ENCODE measurements at places on chromosomes 3 and 15.
A peak's percentile ranks its signal among the peaks of the same experiment; 100 is the strongest.

DNA sequence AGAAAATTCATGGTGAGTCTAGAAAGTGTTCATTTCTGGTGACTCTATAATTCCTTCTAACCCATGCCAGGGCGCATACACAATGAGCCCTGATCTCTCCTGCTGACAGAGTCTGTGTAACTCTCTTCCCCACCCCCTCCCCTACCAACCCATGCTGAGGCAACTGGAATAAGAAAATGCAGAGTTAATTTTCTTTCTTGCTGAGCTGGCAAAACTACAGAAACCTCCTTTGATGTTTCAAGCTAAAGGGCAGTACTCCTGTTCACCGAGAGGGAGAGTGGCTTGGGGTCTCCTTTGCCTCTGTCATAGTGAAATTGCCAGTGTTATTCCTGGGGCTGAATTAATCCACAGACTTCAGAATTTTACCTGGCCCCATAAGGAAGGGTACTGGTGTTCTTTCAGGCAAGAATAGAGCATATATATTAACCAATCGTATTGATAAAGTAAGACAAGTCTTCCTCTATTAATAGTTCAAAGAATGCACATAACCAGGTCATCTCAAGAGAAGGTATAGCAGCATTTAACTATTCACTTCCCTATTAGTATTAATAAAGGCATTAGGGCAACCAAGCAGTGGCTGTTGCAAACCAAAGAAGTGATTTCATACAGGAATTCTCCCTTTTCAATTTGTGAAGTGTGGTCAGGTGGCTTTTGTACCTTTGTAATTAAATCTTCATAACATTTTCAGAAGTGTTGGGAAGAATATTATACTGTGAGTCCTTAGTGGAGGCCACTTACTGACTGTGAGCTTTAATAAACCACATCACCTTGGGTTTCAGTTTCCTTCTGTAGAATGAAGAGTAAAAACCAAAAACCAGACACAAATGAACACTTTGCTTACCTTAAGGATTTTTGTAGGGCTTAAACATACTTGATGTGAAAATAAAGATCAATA lies 4.1 kb downstream of the GAP43 start:
- no peak for DNase-seq

GRCh38 chr3:100136921-100137320 lies 22.6 kb upstream of the FILIP1L start:
- no peak for DNase-seq

- no peak for DNase-seq
Observed at GRCh38 chr3:175018946-175019727, 160.0 kb downstream of the NAALADL2 start.

- DNase-seq: no peak
Observed at GRCh38 chr15:25761971-25762662, 101.0 kb downstream of the ATP10A start.

DNA sequence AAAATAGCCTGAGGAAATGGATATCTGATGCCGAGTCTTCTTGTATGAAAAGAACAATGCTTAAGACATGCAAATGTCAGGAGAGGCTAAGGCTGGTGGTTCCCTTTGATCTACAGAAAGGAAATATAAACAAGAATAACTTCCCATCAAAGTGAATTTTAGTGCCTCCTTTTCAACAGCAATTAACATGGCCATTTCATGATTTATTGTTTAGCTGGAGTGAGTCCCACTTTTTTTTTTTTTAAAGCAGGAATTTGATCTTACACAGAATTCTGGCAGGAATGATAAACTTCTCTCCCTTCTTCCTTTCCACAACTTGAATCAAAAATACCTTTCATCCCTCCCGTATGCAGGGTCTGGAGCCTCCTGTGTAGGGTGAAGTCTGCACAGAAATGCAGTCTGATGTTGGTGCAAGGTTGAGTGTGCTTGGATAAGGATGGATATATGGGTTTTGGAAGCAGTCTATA lies 287.0 kb downstream of the MEX3B start:
- DNase-seq: no peak

DNA sequence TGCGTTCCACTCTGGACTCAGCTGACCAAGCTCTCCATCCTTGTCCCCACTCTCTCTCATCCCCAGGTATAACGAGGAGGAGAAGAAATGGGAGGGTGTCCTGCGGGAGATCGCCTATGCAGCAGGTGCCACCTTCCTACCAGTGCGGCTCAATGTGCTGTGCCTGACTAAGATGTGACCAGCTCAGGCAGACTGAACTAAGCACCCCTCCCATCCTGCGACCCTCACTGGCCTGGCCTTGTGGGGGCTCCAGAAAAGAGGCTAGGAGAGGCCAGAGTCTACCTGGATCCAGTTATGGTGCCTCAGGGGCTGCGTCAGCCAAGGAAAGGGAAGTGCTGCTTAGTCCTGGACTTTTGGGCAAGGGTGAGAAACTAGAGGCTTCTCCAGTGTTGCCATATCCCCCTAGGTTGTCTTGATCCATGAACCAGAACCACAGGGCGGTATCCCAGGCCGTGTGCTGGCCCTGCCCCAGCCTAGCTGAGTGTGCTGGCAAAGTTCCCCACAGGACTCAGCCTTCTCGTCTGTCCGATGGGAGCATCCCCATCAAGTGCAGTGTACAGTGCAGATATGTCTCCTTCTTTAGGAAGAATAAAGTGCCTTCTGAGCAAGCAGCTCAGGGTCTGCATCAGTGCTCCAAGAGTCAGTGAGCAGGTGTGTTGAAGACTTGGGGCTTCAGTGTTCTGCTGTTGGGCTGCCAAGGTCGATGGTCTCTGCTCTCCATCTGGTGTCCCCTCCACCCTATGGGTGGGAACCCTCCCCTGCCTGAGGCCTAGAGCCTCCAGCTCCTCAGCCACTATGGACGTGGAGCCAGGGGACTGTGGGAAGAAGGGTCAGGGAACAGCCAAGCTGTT lies 6.7 kb downstream of the KLHL40 start:
- DNase-seq: no peak

DNA sequence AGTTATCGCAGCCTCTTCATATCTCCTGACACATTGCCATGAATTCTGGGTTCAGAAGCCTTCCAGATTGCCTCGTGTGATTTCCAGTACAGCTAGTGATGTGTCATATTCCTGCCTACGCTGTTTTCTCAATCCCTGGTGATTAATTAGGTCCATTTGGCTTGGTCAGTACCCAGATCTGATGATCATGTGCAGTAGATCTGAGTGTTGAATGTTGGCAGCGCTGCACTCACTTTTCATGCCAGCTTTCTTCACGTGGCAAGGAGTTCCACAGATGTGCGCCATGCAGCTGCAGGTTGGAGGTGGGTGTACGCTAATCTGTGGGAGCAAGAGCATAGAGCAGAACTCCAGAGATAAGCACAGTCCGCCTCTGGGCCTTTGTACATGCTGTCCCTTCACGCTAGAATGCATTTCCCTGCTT lies 86.9 kb upstream of the COL6A5 start:
- DNase-seq: no peak

DNA sequence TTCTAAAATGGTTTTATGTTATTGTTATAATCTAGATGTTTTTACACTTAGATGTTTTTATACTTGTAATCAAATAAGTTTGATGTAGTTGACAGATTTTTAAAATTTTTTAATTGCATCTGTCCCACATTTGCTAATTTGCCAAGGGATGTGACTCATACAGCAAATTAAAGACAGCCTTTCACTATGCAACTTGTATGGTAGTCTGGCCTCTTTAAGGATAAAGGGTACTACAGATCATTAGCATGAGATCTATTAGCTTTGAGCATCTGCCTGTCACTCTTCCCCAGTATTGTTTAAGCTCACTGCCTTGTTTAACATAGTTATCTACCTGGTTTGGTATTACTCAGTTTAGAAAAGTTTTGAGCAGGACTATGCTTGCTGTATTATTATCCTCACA lies 83.0 kb downstream of the NPTN start:
- DNase-seq: no peak

DNA sequence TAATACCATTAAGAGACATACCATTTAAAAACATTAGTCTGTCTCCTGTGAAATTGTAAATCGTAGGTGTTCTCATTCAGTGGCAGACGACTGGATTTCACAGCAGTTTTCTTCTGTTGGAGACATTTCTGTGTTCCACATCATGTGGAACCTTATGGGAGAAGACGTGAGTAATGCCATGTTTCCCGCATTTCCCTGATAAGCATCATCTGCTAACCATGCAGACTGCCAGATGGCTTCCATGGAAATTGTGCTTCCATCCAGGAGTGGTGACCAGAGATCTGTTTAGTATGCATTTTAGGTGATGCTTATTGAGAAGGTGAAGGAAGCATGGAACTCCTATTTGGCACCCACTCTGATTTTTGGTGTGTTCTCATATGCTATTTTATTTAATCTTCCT lies 28.4 kb upstream of the ST3GAL6 start:
- DNase-seq: no peak

GRCh38 chr15:90598031-90598577 lies 68.4 kb downstream of the CRTC3 start:
- peak; percentile 80 for DNase-seq

GRCh38 chr3:95752199-95752598 lies 1062.2 kb upstream of the EPHA6 start:
- DNase-seq: peak; percentile 32

- no peak for DNase-seq
Observed at GRCh38 chr3:131995891-131996290, 38.9 kb downstream of the CPNE4 start.

DNA sequence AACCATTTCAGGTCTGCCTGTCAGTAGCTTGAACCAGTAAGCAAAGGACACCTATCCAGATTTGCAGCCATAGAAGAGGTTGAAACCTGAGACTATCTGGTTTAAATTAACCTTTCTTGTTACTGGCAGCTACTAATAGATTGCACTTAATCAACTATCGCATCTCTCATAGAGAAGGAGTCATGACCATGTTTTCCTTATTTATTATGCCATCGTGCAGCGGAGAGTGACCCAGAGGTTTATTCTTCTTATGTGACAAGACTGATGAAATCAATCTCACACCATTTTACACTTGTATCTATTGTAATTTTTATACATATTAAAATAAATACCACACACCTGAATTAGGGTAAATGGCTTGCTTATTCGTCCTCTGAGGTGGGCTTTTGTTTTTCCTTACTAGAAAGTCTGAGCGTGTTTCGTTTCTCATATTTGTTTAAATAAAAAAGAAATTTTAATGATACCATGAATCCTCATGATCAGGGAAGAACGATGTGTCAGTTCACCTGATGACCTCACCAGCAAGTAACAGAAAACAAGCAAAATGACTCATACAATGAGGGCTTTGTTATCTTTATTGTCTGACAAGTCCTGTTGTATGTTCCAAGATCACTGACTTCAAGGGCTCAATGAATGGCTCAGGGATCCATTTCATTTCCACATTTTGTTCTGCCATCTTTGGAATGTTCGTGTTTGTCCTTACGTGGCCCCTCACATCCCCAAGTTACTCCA lies 379.5 kb upstream of the DPH6 start:
- DNase-seq: peak; percentile 22

DNA sequence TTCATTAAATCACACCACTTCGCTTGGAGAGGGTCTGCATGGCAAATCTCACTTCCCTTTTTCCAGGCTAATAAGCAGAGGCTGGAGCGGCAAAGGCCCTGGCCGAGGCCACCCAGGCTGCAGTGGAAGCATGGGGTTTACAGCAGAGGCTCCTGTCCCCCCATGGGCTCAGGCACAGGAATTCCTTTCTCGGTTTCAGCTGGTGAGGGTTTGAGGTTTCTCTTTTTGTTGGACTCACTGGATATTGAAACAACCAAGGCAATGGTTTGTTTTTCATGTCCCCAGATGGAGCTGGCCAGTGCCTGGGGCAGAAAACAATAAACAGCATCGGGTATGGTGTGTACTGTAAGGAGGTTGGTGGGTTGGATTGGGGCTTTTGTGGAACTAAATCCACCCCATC lies 175.6 kb upstream of the RASGRP1 start:
- DNase-seq: no peak

- DNase-seq: no peak
Observed at GRCh38 chr3:43872301-43872700, 181.6 kb downstream of the ABHD5 start.

DNA sequence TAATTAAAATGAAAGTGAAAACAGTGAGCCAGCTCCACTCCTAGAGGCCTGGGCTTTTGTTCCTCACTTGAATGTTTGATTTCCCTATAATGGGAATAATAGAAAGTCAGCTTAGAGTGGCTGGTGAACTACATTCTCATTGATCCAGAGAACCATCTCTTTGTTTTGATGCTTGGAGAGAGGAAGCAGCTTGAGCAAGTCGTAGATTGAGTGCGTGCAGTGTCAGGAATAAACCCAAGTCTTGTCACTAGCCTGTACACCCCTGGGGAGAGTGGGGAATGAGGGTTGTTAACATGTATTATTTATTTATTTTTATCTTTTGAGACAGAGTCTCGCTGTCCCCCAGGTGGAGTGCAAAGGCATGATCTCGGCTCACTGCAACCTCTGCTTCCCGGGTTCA lies 885 bp upstream of the LSG1 start:
- DNase-seq: peak; percentile 25

- no peak for DNase-seq
Observed at GRCh38 chr3:171644681-171645080, 165.6 kb downstream of the PLD1 start.

DNA sequence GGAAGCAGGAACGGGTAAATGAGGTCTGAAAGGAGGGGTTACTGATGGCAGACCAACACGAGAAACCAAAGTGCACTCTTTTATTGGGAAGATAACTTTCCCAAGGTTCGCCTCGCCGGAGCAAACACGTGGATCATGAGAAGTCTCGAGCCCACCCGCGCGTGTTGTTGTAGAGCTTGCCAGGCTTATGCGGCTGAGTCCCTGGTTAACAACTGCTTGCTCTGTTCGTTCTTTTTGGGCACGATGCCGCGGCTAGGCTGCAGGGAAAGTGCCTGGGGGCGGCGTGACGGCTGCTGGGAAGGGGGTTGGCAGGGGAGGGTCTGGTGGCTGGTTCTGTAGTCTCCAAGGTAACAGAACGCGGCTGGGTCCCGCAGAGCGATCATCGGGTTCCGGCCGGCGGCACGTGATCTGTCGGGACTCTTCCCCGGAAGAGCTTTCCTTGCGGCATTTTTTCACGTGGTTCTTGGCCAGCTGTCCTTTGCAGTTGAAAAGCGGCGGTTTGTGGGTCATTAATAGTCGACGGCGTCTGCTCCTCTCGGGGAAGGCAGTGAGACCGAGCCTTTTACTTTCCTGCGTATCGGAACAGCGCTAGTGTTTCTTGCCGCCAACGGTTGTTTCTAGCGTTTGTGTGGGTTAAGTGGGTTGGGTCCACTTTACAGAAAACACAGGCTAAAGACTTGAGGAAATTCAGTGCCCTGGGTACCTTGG lies 1.5 kb downstream of the MGA start:
- peak; percentile 79 for DNase-seq

All from HT-29 (cell line).